ENCODE measurements at places on chromosomes 3 and 15. TPM values are rescaled to one million over a fixed set of nuclear protein-coding genes. Genes with fewer than 3 reads are reported as not detected.

- DNase-seq: no peak
These were observed 9.5 kb downstream of the PCSK6 start for GRCh38 chr15:101479851-101480612.

Gene ZNF80
- not detected for total RNA-seq

DNA sequence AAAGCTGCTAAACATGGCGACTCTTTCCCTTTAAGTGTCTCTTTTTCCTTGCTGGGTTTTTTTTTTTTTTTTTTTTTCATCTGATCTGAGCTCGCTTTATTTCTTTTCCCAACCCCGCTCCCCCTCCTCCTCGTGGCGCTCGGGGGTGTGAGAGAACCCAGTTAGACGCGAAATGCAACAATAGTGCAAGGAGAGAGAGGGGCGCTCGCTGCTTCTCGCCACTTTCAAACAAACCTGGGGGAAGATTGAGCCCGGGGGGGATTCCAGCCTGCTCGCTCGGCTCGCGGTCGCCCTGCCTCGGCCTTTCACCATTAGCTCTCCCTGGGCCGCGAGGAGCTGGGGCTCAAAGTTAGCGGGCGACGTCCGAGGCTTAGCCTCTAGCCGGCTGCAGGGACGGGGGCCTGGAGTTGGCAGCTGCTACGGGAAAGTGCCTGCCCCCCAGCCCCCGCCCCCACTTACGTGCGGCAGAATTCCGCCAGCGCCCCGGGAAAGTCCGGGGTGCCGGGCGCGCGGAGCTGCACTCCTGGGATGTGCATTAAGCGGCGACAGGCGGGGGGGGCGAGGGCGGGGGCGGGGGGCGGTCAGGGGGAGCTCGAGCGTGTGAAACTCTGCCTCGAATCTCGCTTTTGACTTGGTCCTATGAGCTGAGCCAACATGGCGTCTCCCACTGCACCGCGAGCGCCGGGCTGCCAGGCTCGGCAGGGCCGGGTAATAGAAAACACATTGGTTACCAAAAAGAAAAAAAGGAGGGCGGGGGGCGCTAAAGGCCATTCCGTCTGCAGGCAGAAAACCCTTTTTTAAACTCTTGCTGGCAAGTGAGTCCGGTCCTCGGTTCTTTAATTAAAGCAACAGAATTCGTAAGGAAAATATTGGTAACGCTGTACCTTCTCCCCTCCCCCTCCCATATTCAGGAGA, 10.4 kb downstream of the NR2F2 start:
- DNase-seq: no peak

GRCh38 chr3:180680097-180680430, 775 bp upstream of the CCDC39 start:
- no peak for DNase-seq

Gene CCR4
- not detected for total RNA-seq

GRCh38 chr3:47678446-47679338, 100.0 kb upstream of the CSPG5 start:
- no peak for DNase-seq

GRCh38 chr3:109899925-109900324, 562.6 kb upstream of the DPPA4 start:
- no peak for DNase-seq

Gene MFGE8
- 3,053 TPM for total RNA-seq

GRCh38 chr15:71290002-71290401, 174.7 kb downstream of the THSD4 start:
- no peak for DNase-seq

- DNase-seq: no peak
These were observed 626.1 kb downstream of the MAGI1 start for GRCh38 chr3:65412588-65412987.

GRCh38 chr15:73787621-73788020, 34.5 kb upstream of the INSYN1 start:
- DNase-seq: no peak

DNA sequence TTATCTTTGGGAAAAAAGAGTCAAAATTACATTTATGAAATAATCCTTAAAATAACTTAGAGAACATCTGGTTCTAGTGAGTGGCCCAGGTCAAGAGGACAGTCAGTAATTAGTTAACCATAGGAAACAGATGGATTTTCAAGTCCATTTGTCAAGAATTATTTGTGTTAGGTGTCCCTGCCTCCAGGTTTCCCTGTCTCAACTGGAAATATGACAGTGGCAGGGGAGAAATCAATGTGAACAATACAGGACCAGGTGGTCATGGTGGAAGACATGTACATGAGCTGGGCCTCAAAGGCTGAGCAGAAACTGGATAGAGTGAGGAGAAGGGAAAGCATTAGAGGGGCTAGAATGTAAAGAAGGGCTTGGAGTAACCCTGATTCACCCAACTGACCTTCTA, 372.6 kb downstream of the VPS13C start:
- DNase-seq: no peak

- no peak for DNase-seq
These were observed 108.2 kb upstream of the KBTBD8 start for GRCh38 chr3:66889750-66890494.

- DNase-seq: no peak
These were observed 10.0 kb downstream of the SNTN start for GRCh38 chr3:63662500-63662899.

DNA sequence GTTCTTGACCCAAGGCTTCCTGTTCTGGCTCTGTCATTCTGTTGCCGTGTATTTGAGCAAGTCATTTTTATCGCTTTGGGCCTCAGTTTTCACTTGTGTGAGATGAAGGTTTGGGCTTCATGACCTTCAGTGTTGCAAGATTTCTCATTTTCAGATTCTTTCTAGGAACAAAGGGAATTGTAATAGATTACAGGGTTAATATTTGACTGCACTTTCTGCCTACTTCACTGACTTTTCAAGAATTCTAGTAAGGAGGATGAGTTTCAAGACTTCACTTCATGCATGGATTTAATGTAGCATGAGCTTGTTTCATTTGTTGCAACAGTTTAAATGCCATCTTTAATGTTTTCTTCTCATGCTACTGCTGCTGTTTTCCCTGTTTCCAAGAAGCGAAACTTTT, 226.5 kb downstream of the NLGN1 start:
- DNase-seq: no peak

DNA sequence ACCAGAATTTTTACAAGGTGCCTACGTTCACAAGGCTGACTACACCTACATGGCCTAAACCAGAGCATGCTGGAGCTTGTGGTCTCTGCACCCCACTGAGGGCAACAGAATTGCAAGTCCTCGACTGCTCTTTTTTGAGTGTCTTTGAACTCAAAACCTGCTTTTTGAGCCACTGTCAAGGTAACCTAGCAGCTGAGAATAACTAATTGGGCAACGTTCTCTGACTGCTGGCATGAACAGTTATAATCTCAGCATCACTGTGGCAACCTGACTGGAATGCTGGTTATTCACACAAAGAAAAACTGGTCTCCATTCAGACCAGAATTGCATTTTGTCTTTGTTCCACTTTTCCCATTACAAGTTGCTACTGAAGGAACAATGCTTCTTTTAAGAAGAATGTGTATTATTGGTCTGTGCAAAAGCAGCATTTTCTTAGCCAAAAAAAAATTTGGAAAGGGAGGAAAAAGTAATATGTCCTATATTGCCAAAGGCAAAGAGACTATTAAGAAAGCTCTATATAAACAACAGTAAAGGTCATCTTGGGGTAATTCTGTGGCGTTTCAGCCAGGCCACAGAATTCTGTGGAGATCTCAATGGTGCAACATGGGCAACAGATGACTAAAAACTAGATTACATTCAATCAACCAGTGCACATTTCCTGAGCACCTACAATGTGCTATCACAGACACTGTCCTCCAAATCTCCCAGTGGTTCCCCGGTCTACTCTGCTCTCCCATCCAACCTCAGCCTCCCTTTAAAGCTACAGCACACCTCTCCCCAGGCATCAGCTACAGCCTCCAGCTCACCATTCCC, 76.8 kb downstream of the TNIK start:
- DNase-seq: no peak

DNA sequence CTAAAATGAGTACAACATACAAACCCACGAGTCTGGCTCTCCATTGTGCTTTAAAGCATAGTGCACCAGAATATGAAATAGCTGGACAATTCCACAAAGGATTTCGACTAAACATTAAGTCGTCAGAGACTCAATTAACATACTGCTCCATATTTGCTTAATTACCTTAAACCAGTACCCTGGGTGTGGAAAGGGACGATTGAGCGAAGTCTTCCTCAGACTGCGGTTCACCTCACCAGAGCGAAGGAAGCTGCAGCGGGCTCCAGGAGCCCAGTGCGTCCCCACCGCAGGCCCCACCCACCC, 218 bp upstream of the TRPC1 start:
- no peak for DNase-seq

DNA sequence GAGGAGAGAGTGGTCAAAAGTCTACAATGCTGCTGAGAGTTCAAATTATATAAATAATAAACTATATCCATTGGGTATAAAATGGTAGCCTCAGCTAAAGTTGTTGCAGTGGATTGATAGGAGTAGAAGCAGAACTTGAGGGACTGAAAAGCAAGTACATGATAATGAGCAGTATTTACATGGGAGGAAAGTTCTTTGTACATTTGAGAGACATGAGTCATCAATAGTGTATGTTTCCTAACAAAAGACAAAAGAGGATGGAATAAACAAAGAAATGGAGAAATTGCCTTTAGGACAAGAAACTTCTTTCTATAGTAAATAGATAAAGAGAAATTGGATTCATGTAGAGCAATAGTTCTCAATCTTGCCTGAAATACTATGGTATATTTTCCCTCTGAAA, 110.0 kb upstream of the PLSCR5 start:
- DNase-seq: no peak

DNA sequence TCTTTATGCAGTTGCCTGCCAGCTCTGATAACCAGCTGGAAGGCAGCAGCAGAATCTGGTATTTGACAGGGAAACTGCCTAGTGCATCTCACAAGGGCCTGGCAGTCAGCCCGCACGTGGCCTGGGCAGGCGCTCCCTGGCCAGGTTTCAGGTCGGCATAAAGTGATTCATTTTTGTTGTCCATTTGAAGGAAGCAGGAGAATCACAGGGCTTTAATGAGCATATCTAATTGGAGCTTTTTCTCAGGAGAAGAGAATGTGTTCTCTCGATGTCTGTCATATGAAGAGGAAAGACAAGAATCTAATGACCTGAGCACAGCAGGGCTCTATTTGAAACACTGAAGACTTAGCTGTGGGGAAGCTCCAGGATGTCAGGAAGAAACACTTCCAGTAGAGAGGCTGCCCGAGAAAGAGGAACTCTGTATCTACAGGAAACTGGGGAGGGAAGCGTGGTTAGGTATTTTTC, 98.8 kb upstream of the MB21D2 start:
- no peak for DNase-seq

DNA sequence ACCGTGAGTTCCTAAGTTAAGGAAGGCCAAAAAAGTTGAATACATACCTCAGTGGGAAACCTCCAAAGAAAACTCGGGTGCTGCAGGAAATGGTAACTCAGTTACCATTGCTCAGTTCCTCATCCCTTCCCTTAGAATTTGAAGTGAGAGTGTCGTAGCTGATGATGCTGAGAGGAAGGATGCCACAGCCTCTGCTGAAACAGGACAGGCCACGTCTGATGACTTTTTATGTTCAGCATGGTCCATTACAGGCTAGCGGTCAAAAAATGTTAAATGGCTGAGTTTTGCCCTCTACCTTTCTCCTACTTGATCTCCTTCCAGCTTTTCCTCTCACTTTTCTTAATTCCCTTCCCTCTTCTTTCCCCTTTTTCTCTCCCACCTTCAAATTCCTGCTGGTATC, 135.5 kb downstream of the GHSR start:
- no peak for DNase-seq

Gene GHSR
- not detected for total RNA-seq

GRCh38 chr15:85793641-85794597, 806 bp downstream of the KLHL25 start:
- no peak for DNase-seq

GRCh38 chr3:46812237-46812791, 50.9 kb downstream of the MYL3 start:
- peak; percentile 35 for DNase-seq

- DNase-seq: no peak
These were observed 153.4 kb downstream of the LMLN start for GRCh38 chr3:198113206-198114053.

DNA sequence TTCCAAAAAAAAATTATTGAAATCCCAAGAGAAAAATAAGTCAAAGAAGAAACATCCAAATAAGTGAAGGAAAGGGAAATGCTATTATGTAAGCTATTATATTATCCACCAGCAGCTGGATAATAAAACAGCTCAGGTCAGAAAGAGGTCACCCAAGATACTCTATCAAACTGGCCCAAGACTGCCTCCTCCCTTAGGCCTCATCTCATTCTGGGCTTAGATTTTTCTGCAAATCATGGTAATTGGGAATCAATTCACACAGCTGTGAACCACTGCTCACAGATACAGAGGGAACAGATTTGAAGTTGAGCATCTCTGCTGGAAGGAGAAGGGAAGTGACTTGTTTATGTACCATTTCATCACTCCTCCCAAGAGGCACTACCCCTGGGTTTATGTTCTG, 294.6 kb upstream of the DPPA4 start:
- DNase-seq: no peak

DNA sequence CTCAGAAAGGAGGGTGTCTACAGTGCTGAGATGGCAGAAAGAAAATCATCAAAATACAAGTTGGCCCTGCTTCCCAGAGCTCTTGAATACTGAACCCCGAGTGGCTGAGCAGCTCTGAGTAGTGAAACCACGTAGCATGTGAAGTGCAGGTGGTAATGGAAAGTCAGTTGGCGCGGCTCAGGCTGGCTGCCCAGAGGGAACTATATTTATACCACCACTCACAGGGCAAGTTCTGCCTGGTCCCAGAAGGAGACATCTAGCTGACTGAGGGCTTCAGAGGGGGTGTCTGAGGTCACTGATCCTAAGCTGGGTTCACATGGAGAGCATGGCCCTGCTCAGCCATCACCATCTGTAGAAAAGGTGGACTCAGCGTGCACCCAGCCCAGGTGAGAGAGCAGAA, 129.6 kb upstream of the AGBL1 start:
- DNase-seq: no peak

DNA sequence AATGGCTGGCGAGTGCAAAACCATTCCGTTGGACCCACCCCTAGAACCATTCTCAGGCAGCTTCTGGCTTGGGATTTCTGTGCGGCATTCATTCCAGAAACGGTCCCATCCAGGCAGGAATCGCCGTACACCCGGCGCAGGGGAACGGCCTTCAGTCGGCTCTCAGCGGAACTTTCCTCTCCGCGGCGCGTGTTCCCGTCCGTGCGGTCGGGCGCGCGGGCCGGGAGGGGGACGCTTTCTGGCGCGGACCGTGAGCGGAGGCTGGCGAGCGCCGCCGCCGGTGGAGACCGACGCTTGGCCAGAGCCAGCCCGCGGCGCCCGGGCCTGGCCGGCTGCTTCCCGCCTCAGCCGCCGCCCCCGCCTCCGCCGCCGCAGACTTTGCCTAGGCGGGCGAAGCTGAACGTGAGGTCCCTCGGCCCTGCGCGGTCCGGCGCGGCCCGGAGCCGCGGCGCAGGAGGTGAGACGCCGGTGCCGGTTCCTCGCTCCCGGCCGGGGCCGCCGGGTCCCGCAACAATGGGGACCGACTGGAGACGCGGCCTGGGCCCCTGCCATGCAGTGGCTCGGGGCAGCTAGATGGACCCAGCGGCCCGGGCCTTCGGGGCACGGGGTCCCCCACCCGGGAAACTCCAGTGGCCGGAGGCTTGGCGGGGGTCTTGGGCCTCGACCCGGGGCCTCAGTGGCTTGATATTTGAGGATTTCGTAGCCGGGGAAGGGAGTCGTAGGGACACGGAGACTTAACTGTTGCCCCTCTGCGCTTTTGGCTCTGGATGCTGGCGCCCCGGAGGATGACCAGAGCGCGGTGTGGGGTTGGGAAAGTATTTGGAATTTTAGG, at the start of gene RAD54L2:
TSS of gene RAD54L2 (plus strand) at position 261 of the 832 bp plus-strand sequence. CDS start 51,702 bp downstream, outside the sequence.
- peak; percentile 15 for DNase-seq
